ENCODE measurements at places on chromosomes 7 and 10.

DNA sequence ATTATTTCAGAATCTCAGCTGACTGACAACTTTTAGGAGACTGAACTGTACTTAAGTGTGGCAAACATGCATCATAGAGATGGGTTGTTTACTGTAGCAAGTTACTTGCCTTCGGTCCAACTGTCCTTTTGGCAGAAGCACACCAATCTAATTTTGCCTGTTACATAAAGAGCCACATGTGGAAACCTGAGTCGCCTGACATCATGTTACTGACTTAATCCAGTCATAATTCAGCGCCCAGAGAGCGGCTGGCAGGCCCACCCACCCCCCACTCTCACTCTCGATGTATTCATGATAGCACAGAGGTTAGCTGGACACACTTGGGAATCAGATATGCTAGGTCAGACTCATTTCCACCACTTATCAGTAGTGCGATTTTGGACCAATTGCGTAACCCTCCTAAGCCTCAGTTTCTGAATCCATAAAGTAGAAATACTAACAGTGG is 57.3 kb upstream of the CAPZA2 start:
- no peak for DNase-seq

DNA sequence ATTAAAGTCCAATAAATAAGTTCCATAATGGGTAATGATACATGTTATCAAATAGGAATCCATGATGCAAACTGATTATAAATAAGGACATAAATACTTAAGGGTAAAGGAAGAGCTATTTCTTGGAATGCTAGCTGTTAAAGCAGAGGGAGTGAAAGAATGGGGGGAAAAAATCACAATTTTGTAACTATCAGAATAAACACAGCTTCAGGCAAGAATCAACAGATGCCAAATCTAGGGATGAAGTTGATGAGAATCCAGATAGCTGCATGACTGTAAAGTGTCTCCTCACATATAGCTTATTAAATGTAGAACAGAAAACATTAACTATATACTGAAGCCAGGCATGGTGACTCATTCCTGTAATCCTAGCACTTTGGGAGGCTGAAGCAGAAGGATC is 4.9 kb downstream of the IPMK start:
- DNase-seq, result no peak

DNA sequence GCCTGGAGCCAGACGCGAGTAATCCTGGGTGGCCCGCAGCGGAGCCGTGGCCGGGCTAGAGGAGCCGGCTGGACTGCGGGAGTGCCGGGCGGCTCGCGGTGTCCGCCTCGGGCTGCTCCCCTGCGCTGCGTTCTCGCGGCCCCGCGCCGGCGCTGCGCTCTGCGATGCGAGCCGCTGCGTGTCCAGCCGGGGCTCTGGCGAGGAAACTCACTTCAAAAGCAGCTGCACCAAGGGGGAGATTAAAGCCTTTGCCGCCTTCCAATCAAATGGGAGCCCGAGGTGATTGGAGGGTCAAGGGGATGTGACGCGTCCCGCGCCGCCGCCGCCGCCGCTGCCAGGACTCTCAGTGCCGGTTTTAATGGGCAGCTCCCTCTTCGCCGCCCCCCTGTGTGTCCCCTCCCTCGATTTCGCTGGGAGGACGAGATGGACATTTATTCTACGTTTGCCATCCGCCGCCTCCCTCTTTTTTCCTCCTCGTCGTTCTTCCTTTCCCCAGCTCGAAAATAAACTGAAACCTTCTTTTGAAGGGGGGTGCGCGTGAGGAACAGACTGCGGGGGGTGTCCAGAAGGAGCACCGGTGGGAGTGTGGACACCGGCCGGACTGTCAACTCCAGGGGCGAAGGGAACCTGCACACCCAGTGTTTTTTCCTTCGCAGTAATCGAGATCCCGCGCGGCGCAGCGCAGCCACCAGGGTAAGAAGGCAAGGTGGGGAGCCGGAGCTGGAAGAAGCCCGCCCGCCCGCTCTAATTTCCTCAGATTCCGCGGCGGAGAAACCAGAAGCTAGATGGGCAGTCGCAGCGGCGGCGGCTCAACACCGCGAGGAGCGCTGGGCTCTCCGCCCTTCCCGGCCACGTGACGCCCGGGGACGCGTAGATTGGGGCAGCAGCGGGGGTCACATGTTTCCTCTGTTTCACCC is at the start of gene ZNF503:
Gene ZNF503, minus strand, starts transcription at position 196 of the 917 bp plus-strand sequence. CDS start 345 bp downstream, outside the sequence.
- DNase-seq, result peak; percentile 98

- no peak for DNase-seq
Observed at GRCh38 chr10:44201656-44202055, 183.2 kb downstream of the CXCL12 start.

GRCh38 chr7:47663851-47664250 is 81.9 kb upstream of the TNS3 start:
- no peak for DNase-seq

GRCh38 chr10:167383-167782 is 32.1 kb downstream of the ZMYND11 start:
- DNase-seq, result no peak

DNA sequence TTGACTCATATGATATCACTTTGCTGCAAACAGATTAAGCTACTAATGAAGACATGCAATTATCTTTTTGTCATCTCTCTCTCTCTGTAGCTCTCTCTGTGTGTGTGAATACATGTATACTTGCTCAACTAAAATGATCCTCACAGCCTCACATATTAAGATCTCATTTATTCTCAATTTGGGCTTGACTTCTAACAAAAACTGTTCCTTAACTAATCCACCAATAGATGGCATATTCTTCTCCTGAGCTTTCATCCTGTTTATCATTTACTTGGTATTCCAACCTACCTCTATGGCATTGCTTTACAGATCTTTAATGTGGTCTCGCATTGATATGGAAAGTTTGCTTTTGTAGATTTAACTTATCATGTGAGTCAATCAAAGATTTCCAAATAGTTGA is 540.4 kb downstream of the CNTNAP2 start:
- DNase-seq, result no peak

- no peak for DNase-seq
Observed at GRCh38 chr10:50231515-50232260, 19.6 kb downstream of the ASAH2 start.

- DNase-seq, result no peak
Observed at GRCh38 chr7:149432121-149432691, 28.7 kb downstream of the ZNF777 start.

DNA sequence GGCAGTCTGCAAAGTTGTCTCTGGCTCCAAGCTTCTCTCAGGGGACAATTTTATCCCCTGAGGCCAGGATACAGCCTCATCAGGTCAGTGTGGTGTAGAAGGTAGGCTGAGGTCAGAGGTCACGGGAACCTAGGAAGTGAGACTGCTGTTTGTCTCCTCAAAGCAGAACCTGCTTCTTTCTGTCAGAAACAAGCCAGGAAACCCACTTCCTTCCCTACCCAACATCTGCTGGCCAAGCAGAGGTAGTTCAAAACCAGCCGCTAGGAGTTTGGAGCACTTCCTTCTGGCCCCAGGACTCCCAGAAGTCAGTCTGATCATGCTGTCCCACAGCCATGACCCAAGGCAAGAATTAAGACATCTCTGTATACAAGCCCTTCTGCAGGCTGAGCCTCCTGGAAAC is 12.2 kb downstream of the CLRN3 start:
- no peak for DNase-seq

DNA sequence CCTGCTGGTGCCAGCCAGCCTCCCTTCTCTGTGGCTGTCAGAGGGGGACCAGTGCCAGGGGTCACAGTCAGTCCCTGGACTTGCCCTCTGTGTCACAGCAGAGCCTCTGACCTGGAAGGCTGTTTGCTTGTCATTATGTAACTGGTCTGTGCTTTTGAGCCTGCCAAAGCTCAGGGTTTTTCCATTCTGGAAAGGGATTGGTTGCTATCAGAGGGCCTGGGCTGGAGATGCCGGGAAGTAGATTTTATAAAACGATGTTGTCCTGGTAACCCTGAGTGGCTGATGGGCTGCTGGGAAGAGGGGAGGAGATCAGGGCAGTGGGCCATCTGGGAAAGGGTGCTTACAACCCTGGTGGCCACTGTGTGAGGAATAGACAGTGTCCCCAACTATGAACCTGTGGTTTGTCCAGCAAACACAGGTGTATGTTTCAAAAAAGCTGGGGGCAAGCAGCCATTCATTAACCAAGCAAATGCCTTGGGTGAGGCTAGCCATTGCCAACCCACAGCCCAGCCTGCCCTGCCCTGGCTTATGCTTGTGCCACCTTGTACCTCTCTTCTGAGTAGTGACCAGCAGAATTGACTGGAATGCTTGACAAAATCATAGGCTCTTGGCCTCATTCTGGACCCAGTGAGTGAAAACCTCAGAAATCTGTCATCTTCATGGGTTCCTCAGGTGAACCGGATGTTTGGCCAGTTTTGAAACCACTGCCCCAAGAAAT is 21.6 kb downstream of the SFTPD start:
- no peak for DNase-seq

- peak; percentile 6 for DNase-seq
Observed at GRCh38 chr7:105838627-105839231, 37.7 kb downstream of the ATXN7L1 start.

- no peak for DNase-seq
Observed at GRCh38 chr10:79328147-79328701, 19.0 kb upstream of the PPIF start.

- DNase-seq, result peak; percentile 73
Observed at GRCh38 chr10:91598211-91598977, 34.5 kb downstream of the PPP1R3C start.

GRCh38 chr7:108581655-108582491 is 12.2 kb downstream of the DNAJB9 start:
- no peak for DNase-seq

DNA sequence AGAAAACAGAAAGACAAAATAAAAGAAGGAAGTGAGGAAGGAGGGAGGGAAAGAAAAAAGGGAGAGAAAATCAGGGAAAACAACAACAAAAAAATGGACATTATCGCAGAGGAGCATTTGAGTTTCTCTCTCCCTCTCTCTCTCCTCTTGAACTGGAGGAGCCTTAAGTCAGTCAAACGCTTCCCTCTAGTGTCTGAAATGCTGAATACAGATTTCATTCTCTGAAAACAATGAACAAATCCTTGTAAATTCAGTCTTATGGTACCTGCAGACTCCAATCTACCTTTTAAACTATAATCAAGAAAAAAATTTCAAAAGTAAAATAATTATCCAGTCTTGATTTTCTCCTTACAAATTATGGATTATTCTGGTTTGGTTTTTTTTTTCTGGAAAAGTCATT is 89.2 kb upstream of the PFKP start:
- peak; percentile 78 for DNase-seq

DNA sequence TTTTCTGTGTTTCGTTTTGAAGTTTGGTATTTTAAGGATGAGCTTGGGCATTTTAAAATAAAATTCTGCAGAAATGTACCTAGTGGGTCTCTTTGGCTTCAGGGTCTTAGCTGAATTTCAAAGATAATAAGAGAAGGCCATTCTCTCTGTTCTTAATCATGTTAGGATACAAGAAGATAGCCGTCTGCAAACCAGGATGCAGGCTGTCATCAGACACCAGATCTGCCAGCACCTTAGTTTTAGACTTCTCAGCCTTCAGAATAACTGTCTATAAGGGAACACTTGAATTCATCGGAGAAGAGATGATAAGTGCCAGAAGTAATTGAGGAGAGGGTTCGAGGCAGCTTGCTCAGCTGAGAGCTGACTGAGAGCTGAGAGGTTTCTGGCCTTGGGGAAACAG is 202.1 kb downstream of the REEP3 start:
- no peak for DNase-seq

GRCh38 chr7:151507806-151508205 is 11.9 kb downstream of the RHEB start:
- DNase-seq, result no peak

DNA sequence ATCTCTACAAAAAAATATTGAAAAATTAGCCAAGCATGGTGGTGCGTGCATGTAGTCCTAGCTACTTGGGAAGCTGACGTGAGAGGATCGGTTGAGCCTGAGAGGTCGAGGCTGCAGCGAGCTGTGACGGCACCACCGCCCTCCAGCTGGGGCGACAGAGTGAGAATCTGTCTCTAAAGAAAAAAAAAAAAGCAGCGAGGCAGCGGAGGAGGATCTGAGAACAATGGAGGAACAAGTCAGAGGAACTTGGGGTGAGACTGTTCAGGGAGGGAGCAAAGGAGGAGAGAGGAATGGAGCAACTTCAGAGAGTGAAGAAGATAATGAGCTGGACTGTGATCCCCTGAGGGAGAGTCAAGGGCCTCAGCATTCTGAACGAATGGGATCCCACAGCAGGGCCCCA is 85.4 kb downstream of the MKX start:
- no peak for DNase-seq

GRCh38 chr10:55400075-55400849 is 599.2 kb upstream of the PCDH15 start:
- no peak for DNase-seq

GRCh38 chr7:150967349-150967748 is 10.8 kb downstream of the KCNH2 start:
- no peak for DNase-seq

DNA sequence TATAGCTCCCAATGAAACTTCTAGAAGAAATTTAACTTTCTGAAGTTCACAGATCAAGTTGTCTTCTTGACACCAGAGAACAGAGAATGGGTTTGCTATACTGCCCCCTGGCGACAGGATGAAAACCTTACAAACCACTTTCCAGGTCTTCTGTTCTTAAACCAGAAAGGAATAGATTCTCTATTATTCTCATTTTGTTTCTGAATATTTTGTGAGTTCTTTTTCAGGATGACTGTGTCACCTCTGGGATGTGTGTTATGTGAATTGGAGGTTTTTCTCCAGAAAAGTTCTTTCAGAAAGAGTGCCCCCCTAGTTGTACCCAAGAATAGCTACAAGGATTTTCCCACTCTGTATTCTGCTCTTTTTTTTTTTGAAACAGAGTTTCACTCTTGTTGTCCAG is 6.3 kb downstream of the IFT22 start:
- DNase-seq, result no peak

GRCh38 chr7:45259966-45260646 is 102.5 kb downstream of the RAMP3 start:
- no peak for DNase-seq

- no peak for DNase-seq
Observed at GRCh38 chr10:5194431-5194830, 2.2 kb upstream of the AKR1C4 start.

GRCh38 chr10:24153031-24153430 is 55.9 kb upstream of the KIAA1217 start:
- DNase-seq, result no peak

DNA sequence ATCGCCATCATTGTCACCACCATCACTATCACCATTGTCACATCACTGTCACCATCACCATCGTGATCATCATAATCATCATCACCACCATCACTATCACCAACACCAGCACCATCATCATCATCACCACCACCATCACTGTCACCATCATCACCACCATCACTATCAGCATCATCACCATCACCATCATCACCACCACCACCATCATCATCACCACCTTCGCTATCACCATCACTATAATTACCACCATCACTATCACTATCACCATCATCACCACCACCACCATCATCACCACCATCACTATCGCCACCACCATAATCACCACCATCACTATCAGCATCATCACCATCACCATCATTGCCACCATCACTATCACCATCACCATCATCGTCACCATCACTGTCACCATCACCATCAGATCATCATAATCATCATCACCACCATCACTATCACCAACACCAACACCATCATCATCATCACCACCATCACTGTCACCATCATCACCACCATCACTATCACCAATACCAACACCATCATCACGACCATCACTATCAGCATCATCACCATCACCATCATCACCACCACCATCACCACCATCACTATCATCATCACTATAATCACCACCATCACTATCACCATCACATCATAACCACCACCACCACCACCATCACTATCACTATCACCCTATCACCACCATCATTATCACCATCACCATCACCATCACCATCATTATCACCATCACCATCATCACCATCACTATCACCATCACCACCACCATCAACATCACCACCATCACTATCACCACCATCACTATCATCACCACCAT is 6.0 kb upstream of the GNA12 start:
- DNase-seq, result no peak
